Panc1 (cell line): ENCODE measurements at places on chromosomes 3 and 15. TPM values are rescaled to one million over a fixed set of nuclear protein-coding genes. Genes with fewer than 3 reads are reported as not detected.

GRCh38 chr3:187919048-187919447, 173.8 kb upstream of the BCL6 start:
- no peaks in the 10 kb centered on the region for H3K36me3 ChIP-seq
- H3K4me1 ChIP-seq = peaks cover 17% of the 10 kb centered on the region
- no peaks in the 10 kb centered on the region for H3K27me3 ChIP-seq
- H3K4me3 ChIP-seq = no peak overlapping the region
- peak overlapping the region; percentile 40; the same call in 1 of the 2 replicates for H3K27ac ChIP-seq

DNA sequence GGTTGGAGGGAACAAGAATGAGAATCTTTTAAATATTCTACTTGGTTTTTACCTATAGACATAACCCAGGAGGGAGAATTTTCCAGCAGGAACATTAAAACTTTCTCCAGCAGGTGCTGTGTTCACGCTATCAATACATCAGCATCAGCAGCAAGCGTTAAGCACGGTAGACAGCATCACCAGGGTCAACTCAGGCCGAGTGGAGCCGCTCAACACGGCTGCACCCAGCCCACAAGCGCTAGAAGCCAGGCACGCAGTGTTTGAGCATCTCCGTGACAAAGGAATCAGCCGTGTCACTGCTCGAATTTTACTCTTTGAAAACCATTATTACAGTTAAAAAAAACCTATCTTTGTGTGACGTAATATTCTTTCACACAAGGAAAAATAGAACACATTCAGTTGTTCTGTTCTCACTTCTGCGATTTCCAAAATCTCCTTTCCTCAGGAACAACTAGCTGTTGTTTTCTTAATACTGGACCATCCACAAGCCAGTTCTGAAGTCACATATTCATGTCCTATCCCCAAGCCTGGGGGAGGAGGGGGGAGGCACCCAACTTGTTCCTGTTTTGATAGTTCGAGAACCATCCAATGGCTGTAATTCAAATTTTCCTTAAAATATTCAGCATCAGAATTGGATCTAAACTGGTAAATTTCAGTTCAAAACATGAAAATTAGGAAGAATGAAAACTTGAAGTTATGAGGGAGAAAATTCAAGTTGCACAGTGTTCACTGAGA, 77.9 kb downstream of the ADAMTS17 start:
- no peak overlapping the region for H3K4me3 ChIP-seq
- no peak overlapping the region for H3K27ac ChIP-seq
- DNase-seq = no peak
- no peaks in the 10 kb centered on the region for H3K27me3 ChIP-seq

- DNase-seq = no peak
- 0 out of 2 replicates have a peak, but pooled peaks cover 3% of the 10 kb centered on the region for H3K4me1 ChIP-seq
- H3K27me3 ChIP-seq = peaks cover 18% of the 10 kb centered on the region
- no peak overlapping the region for H3K4me3 ChIP-seq
Observed at GRCh38 chr3:66196633-66197032, 24.2 kb upstream of the SLC25A26 start.

GRCh38 chr3:169509780-169510692, 153.5 kb downstream of the MECOM start:
- H3K4me1 ChIP-seq = no peaks in the 10 kb centered on the region
- H3K4me3 ChIP-seq = no peak overlapping the region

GRCh38 chr3:110680450-110680849, 391.2 kb upstream of the NECTIN3 start:
- H3K27ac ChIP-seq = no peak overlapping the region
- H3K4me1 ChIP-seq = no peaks in the 10 kb centered on the region
- H3K4me3 ChIP-seq = no peak overlapping the region
- DNase-seq = no peak
- no peaks in the 10 kb centered on the region for H3K36me3 ChIP-seq

SCAANT1 gene
- total RNA-seq = not detected

GRCh38 chr3:79490165-79491028, 277.4 kb downstream of the ROBO1 start:
- H3K36me3 ChIP-seq = no peaks in the 10 kb centered on the region
- H3K27me3 ChIP-seq = no peaks in the 10 kb centered on the region
- no peak for DNase-seq
- no peak overlapping the region for H3K4me3 ChIP-seq

DNA sequence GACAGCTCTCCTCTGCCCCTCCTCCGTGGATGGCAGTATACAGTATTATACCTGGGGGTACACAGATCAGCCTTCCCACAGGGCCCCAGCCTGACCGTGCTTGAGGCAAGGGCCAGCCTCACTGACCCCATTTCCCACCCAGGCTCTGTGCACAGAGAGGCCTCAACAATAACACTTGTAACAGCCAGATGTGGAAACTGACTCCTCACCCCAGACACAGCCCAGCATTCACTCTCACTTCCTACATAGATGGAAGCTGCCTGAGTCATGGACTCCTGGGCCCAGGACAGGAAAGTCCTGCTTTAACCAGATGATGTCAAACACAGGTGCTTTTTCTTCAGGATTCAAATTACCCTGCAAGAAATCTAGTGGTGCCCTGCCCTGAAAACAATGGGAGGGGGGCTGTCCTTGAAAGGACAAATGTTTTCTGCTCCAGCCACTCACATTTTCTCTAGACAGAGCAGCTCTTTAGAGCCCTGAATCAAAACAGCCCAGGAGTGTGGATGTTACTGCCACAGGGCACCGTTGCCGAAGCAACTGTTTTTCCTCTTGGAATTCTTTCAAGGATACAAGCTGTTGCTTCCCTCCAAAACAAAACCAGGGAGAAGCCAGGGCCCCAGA, 16.4 kb downstream of the CCDC12 start:
- H3K36me3 ChIP-seq = no peaks in the 10 kb centered on the region
- no peaks in the 10 kb centered on the region for H3K27me3 ChIP-seq
- no peak overlapping the region for H3K4me3 ChIP-seq
- no peak overlapping the region for H3K27ac ChIP-seq
- H3K4me1 ChIP-seq = peaks cover 4% of the 10 kb centered on the region

- H3K4me3 ChIP-seq = no peak overlapping the region
- no peaks in the 10 kb centered on the region for H3K4me1 ChIP-seq
- no peaks in the 10 kb centered on the region for H3K36me3 ChIP-seq
- no peak for DNase-seq
- no peak overlapping the region for H3K27ac ChIP-seq
Observed at GRCh38 chr3:195060217-195060481, 210.8 kb downstream of the XXYLT1 start.

HESX1 gene
- total RNA-seq = 1.1 TPM

DNA sequence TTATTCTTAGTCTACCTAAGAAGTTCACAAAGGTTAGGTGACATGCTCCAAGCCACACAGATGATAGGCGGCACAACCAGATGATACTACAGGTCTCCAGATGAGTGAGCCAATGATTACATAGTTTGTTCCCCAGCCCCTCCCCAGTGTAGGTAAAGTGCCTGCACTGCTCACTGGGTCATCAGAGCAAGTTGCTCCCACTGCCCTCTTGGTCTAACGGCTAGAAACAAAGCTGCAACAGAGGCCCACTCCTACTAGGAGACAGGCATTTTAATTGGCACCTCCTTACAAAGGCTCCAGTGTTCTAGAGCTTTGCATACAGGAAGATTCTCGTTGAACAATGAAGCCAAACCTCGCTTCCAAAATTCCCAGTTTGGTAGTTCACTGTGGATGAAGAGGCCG, 47.3 kb downstream of the TMEM44 start:
- peaks cover 4% of the 10 kb centered on the region; the same call in 1 of the 2 replicates for H3K36me3 ChIP-seq
- no peaks in the 10 kb centered on the region for H3K27me3 ChIP-seq
- no peak overlapping the region for H3K4me3 ChIP-seq
- peak overlapping the region; percentile 3; the same call in 1 of the 2 replicates for H3K27ac ChIP-seq

SCN11A gene
- total RNA-seq = not detected

DNA sequence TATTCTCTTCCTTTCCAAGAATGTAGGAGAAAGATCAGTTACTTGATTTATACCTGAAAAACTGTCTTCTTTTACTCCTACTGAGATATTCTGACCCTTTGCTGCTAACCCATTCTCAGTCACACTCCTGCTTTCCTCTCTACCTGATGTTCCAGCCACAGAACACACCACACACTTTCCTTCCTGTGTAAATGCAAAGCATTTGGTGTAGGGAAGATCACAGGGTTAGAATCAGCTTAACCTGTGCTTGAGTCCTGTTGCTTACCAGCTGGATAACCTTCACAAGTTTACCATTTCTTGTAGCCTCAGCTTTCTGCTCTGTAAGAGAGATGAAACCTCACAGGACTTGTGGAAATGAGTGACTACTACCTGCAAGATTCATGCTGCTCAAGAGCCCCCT, 489.8 kb upstream of the GOLIM4 start:
- no peaks in the 10 kb centered on the region for H3K27me3 ChIP-seq
- no peaks in the 10 kb centered on the region for H3K36me3 ChIP-seq
- no peaks in the 10 kb centered on the region for H3K4me1 ChIP-seq
- DNase-seq = no peak
- no peak overlapping the region for H3K27ac ChIP-seq
- H3K4me3 ChIP-seq = no peak overlapping the region

DNA sequence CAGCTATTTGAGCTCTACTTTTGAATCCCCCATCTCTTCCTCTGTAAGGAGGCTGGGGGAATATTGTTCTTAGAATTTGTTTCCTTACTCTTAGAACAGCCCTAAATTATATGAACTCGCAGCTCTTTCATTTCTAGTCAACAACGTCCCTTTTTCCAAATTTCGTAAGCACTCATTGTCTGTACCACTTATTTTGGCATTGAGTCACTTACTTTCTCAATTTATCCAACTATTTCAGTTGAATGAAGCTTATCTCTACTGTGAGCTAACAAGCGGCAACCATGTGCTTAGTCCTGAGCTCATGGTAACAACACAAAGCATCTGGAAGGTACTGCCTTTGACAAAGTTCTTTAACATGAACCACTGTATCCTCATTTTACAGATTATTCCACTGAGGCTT, 191.1 kb downstream of the GREM1 start:
- H3K36me3 ChIP-seq = no peaks in the 10 kb centered on the region
- no peaks in the 10 kb centered on the region for H3K4me1 ChIP-seq
- 0 out of 2 replicates have a peak, but pooled peaks cover 3% of the 10 kb centered on the region for H3K27me3 ChIP-seq
- no peak overlapping the region for H3K27ac ChIP-seq

GRCh38 chr3:14793126-14793857, 25.5 kb upstream of the FGD5 start:
- DNase-seq = no peak
- no peak overlapping the region for H3K27ac ChIP-seq
- H3K36me3 ChIP-seq = no peaks in the 10 kb centered on the region
- H3K27me3 ChIP-seq = no peaks in the 10 kb centered on the region
- no peak overlapping the region for H3K4me3 ChIP-seq

DNA sequence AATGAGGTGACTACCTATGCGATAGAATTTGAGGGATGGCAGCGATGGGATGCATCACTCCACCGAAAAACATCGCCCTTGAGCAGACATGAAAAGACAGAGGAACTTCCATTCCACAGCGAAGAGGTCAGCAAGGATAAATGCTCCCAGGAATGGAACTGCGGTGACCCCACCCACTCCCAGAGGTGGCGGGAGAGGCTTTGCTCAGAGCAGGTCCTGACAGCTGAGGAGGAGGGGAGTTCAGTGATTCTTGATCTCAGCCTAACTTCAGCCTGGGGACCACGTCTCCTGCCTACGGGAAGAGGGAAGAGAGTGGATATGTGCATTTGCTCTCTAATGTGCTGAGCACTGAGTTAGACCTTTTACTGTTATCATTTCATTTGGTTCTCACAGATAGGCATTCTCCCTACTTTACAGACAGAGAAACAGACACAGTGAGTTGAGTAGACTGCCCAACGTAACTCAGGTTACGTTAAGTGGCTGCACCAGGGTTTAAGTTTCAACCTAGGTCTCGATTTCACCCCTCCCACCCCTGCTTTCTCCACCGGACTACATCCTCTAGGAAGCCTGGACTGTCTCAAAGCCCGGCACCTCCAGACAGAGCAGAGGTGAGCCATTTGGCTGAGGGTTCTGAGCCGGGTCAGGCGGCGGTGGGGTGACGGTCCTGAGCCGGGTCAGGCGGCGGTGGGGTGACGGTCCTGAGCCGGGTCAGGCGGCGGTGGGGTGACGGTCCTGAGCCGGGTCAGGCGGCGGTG, 170.0 kb downstream of the RAB11A start:
- H3K36me3 ChIP-seq = no peaks in the 10 kb centered on the region
- H3K4me3 ChIP-seq = no peak overlapping the region
- DNase-seq = no peak

DNA sequence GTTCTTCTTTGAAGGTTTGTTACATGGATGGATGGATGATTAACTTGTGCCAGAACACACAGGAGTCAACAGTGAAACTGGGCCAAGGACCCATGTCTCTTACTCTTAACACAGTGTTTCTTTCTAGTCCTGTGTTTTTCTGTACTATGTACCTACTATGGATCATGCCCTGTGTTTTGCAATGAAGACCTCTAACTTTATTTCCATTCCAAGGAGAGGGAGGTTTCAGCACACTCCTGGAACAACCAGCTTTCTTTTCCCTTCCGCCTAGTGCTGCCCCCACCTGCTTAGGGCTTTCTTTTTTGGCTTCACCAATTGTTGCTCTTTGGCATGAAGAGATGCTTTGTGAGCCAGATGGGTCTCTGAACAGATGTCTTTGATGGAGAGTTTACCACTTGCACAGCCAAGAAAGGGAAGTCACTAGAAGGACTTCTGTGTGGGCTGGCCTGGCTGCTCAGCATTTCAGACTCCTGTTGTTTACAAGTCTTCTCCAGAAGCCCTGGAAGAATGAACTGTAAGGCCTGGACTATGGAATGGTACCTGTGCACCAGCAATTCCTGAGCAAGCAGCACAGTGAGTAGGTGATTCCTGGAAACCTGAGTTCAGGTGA, 44.5 kb downstream of the SNAPC5 start:
- no peaks in the 10 kb centered on the region for H3K4me1 ChIP-seq
- no peak overlapping the region for H3K4me3 ChIP-seq
- no peak overlapping the region for H3K27ac ChIP-seq
- H3K27me3 ChIP-seq = no peaks in the 10 kb centered on the region
- H3K36me3 ChIP-seq = no peaks in the 10 kb centered on the region

DNA sequence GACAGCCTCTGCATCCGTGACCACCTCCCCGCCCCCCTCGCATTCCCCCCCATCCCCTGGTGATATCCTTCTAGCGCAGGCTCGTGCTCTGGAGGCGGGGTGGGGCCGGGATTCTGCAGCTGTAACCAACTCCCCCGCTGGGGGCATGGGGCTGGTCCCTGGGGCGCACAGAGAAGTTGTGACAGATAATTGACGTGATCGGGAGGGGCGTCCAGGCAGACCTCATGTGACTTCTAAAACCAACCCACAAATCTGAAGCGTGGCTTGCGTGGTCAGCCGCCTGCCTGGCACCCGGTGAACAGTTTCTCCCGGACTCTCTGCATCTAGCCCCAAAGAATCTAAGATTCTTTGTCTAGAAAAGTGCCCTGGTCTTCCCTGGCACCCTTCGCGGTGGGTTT, 100.6 kb upstream of the IGF1R start:
- H3K4me3 ChIP-seq = peak overlapping the region; percentile 61
- H3K4me1 ChIP-seq = no peaks in the 10 kb centered on the region
- no peaks in the 10 kb centered on the region; the same call in 1 of the 2 replicates for H3K27me3 ChIP-seq
- no peaks in the 10 kb centered on the region for H3K36me3 ChIP-seq
- peak overlapping the region; percentile 78 for H3K27ac ChIP-seq
- DNase-seq = no peak

SV2B gene
- not detected for total RNA-seq

DNA sequence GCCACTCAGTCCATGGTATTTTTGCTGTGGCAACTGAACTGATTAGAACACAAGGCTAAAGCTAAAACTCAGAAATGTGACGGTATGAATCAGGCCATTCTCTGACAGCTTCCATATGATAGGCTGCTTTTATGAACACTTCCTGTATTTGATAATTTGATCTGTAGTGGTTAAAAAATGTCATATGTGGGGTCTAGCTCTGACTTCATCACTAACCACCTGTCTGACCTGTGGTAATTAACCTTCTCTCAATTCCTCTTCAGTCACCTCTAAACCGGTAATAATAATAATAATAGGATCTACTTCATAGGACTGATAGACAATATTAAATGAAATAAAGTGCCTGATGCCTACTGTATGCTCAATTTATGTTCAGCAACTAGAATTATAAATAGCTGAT, 223.2 kb downstream of the MBNL1 start:
- no peak for DNase-seq
- H3K36me3 ChIP-seq = no peaks in the 10 kb centered on the region
- no peaks in the 10 kb centered on the region; the same call in 1 of the 2 replicates for H3K27me3 ChIP-seq
- H3K4me1 ChIP-seq = no peaks in the 10 kb centered on the region
